ENCODE measurements at places on chromosomes 6 and 20.

DNA sequence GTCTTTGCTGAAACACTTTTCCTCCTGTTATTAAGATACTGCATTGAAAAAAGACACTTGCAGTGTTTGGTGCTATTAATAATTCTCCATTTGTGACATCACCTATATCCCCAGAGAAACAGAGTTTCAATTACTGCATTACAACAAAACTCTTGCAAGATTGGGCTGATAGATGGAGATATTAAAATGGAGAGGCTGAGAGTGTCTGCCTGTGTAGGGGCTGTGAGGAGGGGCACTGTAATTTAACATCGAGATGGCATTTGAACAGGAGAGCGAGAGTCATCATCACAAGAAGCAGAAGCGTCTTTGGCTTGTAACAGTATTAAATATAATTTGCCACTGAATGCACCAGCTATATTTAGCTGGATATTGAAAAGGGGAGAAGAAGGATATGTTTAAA, 316.5 kb downstream of the CDH26 start:
- no peak for DNase-seq

GRCh38 chr20:33209789-33210188, 7.4 kb upstream of the BPIFA3 start:
- no peak for DNase-seq

- DNase-seq: no peak
Measured at GRCh38 chr20:42639140-42639539, 550.6 kb downstream of the PTPRT start.

GRCh38 chr6:148493424-148493823, 150.8 kb downstream of the SASH1 start:
- DNase-seq: no peak

GRCh38 chr6:79584332-79584731, 46.8 kb upstream of the SH3BGRL2 start:
- DNase-seq: no peak

- no peak for DNase-seq
Measured at GRCh38 chr6:162165479-162165878, 562.1 kb downstream of the PRKN start.

All from NCI-H2107 (cell line).